ENCODE measurements at places on chromosomes 3 and 15.

GRCh38 chr15:100186960-100187359 lies 154.8 kb downstream of the ADAMTS17 start:
- DNase-seq, result no peak

GRCh38 chr15:85758655-85758978 lies 36.1 kb downstream of the KLHL25 start:
- DNase-seq, result no peak

- DNase-seq, result no peak
These were observed 60.5 kb upstream of the SEC22A start for GRCh38 chr3:123141276-123141675.

DNA sequence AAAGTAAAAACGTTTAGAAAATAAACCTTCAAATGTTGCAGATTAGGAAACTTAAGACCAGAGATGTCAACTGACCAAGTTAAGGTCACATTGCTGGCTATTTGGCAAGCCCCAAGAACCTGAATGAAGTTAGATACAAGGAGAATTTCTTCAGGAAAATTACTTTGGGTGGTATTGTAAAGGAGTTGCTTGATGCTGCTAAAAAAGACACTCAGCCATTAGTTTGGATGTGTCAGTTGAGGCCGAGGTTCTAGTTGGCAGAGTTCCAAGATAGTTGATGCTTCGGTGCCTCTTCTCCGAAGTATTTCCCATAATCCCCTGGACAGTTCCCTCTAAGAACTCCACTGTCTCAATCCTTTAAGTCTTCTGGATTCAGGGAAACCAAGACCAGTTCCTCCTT lies 24.3 kb downstream of the SIAH2 start:
- DNase-seq, result no peak

- no peak for DNase-seq
These were observed 83.6 kb downstream of the SLC7A14 start for GRCh38 chr3:170502297-170502696.

- DNase-seq, result no peak
These were observed 713.6 kb downstream of the NSUN3 start for GRCh38 chr3:94776401-94776915.

- DNase-seq, result no peak
These were observed 620.3 kb downstream of the FHIT start for GRCh38 chr3:60630953-60631352.

DNA sequence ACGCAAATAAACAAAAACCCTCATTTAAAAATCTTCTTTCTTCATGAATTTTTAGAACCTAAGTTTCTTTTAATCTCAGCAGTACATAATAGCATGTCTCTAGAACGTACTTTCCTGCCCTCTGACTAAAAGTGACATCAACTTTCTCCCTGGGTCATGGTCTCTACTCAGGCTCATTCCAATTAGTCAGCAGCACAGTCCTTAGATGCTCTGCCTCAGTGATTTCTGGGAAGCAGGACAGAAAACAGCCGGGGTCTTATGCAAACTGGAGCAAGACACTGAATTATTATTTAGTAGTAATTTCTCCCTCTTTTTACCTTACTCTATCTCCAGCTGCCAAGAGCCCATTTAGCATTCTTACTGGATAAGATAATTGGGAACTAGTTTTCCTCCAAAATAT lies 365.2 kb downstream of the TUSC7 start:
- no peak for DNase-seq

DNA sequence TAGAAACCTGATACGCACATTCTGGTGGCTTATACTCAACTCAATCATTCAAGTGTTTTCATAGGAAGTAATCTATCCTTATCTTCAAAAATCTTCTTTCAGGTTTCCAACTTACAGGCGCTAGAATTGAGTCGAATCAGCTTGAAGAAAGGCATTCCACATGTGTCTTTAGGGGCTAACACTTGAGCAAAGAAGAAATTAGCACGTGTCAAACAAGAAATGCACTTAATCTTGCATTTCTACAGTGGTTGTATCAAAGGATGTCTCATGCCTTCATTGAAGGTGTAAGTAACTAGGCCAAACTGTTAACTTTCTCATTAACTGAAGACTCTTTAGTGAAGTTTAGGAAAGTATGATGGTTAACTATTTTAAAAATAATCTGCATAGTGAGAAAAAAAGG lies 557.6 kb downstream of the MAGI1 start:
- no peak for DNase-seq

GRCh38 chr3:101833446-101833974 lies 15.8 kb upstream of the NFKBIZ start:
- DNase-seq, result no peak

DNA sequence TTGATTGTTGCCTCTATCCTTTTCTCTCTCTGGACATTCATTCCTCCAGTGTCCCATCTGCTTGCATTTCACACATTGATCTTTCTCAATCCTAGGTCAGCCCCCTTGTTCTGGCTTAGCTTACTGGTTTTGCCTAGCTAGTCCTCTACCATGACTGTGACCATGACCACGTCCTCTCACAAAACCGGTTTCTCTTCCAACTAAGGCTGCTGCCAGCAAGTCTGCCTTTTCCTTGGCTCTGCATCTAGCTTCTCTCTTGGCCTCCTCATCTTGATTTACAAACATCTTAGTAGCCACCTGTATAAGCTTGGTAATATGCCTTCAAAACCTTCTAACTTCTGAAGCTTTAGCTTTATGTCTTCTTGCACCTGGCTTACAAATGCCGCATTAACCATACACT lies 167.2 kb downstream of the STXBP5L start:
- no peak for DNase-seq

- no peak for DNase-seq
These were observed 86.3 kb upstream of the TCF12 start for GRCh38 chr15:56832125-56832524.

DNA sequence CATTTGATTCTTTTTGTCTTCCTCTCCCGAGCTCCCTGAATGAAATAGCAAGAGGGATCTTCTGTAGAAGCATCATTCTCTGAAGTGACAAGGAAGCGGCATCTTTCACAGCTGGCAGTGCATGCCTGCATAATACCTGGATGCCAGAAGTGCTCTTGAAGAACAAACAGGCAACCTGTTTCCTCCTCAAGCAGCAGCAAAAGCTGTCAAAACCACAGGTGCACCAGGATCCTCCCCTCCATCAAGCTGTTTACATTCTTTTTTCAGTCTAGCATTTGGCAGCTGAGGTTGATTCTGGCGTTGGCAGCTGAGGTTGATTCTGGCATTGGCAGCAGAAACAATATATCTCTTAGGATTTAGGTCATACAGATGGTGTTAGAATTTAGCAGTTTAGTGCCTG lies 979.0 kb downstream of the TUSC7 start:
- no peak for DNase-seq

DNA sequence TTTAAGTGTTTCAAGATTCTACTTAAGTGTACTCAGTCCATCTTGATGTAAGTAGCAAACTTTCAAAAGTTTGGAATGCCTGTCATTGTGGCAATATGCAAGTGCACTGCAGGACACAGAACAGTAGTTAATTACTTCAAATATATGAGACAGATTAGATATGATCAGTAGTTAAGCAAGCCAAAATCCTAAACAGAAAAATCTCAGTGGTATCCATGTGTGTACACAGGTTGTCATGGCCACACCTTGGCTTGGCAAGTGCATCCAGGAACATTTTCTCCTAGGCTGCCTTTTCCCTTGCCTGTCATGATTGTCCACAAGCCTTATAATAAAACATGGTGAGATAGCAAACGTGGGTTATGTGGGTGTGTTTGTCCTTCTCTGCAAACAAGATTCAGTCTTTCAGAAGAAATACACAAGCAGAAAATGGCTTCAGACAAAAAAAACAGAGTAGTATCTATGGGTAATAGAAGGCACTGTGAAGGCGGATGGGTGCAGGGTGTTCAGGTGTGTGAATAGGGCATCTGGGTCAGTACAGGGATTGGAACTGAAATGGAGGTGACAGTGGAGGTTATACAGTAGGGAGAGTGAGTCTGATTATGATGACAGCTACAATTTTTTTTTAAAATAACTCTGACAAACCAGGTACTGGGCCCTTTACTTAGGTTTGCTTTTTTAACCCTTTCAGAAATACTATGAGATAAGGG lies 229.0 kb upstream of the LRIG1 start:
- no peak for DNase-seq

All from activated CD4-positive, alpha-beta T cell treated with anti-CD3 and anti-CD28 coated beads for 48 hours (primary cell).